ENCODE measurements at places on chromosomes 13 and 19. TPM values are rescaled to one million over a fixed set of nuclear protein-coding genes. Genes with fewer than 3 reads are reported as not detected.

DNA sequence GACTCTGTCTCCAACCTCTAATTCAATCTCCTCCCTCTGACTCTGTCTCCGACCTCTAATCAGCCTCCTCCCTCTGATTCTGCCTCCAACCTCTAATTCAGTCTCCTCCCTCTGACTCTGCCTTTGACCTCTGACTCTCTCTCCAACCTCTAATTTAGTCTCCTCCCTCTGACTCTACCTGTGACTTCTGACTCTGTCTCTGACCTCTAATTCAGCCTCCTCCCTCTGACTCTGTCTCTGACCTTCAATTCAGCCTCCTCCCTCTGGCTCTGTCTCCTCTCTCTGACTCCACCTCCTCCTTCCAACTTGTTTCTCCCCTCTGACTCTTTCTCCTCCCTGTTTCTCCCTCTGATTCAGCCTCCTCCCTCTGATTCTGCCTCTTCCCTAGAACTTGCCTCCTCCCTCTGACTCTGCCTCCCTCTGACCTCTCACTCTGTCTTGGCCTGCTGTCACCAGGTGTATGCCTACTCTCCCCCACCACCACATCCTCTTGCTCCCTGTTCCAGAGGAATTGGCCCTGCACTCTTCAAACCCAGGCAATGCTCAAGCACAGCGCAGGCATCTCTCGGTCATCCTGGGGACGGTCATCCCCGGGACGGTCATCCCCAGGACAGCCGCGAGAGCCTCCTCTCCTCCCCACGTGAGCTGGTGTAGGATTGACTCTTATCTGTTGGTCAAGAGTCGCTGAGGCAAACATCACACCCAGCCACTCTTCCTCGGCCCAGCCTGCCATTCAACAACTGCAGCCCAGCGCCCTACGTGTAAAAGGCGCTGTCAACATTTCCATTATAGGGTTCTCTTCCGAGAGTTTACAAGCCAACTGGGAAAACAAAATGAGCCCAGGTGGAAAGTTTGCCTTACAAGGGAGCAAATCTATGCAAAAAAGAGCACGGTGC lies 60.2 kb downstream of the ZIC5 start:
- DNase-seq, result no peak

- DNase-seq, result no peak
Measured at GRCh38 chr13:47233734-47234133, 336.9 kb upstream of the HTR2A start.

DNA sequence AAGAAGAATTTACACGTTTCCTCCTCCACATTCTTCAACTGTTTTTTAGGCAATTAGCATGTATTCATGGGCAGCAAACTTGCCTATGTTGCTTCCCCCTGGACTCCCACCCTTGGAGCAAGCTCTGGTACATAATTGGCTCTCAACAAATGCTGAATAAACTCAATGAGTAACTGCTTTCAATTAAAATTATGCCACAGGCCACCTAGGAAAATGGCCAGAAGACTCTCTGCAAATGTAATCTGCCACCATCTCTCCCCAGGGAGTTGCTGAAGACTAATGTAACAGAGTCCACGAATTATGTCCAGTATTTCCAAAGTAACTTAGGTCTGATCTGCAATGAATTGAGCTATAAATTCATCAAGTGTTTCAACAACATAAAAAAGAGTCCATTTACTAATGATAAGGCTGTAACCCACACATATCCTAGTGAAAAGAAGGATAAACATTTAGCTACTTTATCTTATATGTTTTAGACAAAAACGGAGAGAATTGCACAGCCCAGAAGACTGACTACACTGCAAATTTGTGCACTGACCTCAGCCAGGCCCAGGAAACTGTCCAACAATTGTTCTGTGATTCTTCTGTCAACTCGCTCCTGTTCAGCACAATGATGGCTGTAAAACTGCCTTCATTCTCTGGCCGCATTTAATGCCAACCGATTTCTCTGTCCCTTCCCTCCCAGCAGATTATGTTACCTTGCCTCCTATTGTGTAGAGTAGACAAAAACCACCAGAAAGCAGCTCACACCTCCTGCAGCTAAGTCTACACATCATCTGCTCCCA lies 808.6 kb upstream of the ARGLU1 start:
- DNase-seq, result no peak

GRCh38 chr13:84655677-84656076 lies 773.4 kb upstream of the SLITRK1 start:
- DNase-seq, result no peak

DNA sequence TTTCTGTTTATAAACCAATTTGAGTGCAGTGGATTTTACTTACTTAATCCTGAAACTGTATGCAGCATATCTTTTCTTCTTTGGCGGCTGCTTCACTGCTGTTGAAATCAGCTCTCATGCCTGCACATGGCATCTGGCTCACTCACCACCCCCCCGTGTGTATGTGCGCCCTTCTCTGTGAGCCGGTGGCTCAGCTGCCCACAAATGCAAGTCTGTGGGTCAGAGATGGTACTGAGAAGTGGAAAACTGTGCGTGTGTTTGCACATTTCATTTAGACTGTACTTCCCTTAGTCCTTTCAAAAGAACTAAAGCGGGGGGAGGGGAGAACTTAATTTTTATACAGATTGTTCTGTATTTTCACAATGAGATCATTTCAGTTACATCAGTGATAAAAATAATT lies 307.6 kb downstream of the SHISA2 start:
- DNase-seq, result no peak

The COL4A2 gene
- total RNA-seq, result not detected

The C13orf42 gene
- total RNA-seq, result not detected

Measured in activated naive CD8-positive, alpha-beta T cell treated with anti-CD3 and anti-CD28 coated beads, Interleukin-2, amount 10 ng/mL, durations not matched to agents 7 days and 5 days (primary cell).